ENCODE measurements at places on chromosomes 6 and 20.

GRCh38 chr6:101435038-101435437, 41.5 kb downstream of the GRIK2 start:
- DNase-seq: peak; percentile 23

DNA sequence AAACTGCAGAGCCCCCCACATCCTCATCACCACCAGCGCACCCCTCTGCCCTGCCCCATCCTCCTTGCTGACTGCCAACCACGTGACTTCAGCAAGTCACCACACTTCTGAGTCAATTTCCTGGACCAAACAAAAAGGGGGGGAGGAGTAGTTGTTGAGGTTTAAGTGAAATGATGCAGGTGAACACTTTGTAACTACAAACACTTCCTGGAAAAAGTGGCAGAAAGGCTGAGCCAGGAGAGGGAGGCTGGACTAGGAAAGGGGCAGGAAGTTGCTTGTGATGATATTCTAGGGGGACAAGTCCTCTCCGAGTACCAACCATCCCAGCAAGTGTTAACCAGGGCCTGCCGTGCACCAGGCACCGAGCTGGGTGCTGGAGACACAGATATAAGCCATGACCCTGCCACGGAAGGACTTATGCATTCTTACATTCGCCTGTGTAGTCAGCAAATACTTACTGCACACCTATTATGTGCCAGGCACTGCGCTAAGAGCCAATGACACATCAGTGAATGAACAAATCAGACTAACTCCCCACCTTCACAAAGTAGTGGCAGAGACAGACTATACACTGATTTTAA, 67.3 kb downstream of the PREX1 start:
- DNase-seq: peak; percentile 53

- DNase-seq: no peak
These were observed 30.7 kb upstream of the MRGBP start for GRCh38 chr20:62765432-62766070.

GRCh38 chr6:69584913-69585729, 211.7 kb downstream of the LMBRD1 start:
- DNase-seq: peak; percentile 34

DNA sequence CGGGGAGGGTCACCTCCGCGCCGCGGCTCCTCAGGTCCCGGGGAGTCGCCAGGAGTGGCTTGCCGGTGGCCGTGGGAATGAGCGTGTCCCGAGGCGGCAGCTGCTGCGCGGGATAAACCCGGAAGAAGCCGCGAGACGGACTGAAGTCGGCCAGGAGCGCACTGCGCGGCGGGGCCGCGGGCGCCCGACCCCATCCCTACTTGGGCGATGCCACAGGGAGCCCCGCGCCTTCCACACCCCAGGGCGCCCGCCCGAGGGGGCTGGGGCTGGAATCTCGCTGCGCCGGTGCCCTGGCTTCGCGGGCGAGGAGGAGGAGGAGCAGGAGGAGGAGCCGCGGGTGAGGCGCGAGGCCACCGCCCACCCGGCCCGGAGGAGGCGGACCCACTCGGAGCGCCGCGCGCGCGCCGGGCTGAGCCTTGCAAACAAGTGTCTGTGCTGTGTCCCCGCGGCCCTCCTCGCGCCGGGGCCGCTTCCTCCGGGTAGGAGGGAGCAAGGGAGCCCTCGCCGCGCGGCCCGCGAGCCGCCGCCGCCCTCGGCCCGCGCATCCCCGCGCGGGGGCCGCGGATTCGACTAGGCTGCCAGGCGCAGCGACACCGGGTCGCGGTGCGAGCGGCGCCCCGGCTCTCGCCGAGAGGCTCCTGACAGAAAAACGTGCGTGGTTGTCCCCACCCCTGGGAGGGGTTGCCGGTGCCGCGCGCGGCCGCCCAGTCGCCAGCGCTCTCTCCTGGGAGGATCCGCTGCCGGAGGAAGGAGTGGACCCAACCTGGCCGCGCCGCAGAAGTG, at the start of gene ZDHHC14:
Gene ZDHHC14, plus strand, starts transcription at position 412 of the 783 bp plus-strand sequence.
- peak; percentile 96 for DNase-seq

DNA sequence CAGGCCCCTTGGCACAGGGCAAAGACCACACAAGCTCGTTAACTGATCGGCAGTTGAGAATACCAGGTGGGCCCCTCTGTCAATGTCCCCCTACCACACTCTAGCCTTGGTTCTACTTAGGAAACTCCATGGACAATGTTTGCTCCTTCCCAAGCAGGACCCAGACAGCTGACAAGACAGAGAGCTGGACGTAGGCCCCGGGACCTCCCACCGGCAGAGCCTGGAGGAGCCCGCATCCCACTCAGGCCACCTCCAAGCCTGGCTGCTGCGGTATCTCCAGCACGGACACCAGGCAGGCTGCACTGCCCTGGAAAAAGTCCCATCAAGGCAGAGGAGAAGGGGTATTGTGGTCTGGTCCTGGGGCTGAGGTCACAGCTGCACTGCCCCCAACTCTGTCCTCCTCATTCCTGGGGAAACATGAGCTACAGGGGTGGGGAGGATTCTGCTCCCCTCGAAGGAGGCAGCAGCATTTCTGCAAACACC, 6.2 kb upstream of the GRM4 start:
- DNase-seq: no peak

DNA sequence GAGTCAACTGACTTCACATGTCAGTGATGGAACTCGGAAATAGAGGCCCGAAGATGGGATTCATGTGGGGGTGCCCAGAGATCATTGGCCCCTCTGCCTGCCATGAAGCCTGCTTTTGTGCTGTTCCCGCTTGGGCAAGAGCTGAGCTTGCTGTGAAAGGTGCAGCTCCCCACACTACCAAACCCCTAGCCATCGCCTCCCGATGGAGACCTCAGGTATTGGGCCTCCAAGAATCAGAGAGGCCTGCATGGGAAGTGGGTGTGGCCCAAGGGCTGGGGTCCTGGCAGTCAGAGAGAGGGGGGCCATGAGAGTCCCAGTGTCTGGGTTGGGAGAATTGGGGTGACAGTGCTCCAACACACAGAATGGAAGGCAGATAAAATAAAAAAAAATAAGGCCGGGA, 160.9 kb downstream of the SOD2 start:
- no peak for DNase-seq

GRCh38 chr20:62298577-62299249, 4.1 kb upstream of the ADRM1 start:
- DNase-seq: no peak

All from astrocyte of the hippocampus (primary cell).